Esophagus squamous epithelium (tissue), 5 donors: ENCODE measurements at places on chromosomes 1 and 21. TPM values are rescaled to one million over a fixed set of nuclear protein-coding genes. Genes with fewer than 3 reads are reported as not detected.

DNA sequence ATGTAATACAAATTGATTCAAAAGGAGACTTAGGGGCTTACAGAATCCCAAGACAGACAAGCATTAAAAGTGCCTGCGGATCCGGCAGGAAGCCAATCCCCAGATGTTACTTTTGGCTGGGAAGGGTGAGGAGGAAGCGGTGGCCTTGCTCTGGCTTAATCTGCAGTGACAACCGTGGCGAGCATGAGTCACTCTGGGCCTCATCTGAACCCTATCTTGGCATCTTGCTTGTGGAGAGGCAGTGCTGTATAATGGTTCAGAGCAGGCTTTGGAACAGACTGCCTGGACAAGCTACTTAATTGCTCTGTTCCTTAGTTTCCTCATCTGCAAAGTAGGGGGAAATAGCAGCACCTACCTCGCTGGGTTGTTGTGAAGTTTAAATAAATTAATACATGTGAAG, 74.1 kb downstream of the XCL2 start:
- DNase-seq = no peak

DNA sequence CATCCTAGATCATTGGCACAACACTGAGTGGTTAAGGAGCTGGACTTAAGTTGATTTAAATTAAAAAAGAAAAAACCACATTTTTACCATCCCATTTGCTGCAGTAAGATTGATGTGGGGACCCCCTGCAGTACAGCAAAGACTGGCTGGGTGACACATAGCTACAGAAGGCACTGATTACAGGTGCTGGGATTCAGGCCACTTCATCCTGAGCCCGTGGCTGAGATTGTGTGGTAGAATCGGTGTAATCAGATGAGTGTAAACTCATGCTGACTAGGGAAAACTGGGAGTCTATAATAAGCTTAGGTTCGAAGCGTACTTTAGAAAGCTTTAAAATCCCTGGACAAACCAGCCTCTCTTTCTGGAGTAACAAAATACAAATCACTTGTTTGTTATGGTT, 70.1 kb downstream of the SLC25A24 start:
- DNase-seq = no peak

DNA sequence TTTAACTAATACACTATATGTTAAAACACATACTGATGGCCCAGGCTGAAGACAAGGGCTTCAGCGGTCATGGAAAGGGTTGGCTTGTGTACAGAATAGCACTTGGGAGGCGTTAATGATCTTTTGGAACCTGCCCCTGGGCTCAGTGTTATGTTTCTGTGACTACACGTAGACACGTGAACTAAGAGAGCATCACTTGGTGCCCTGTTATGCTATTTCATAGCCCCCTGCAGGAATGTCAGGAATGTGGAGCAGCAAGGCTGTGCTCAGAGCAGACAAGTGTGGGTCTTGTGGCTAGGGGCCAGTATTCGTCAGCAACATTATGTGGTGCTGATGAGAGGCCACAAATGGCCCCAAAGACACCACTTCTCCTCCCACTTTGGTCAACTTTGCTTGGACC, 132.4 kb downstream of the MAP3K21 start:
- no peak for DNase-seq

- no peak for DNase-seq
Observed at GRCh38 chr1:5831600-5832335, 160.5 kb downstream of the NPHP4 start.

- no peak for DNase-seq
Observed at GRCh38 chr1:219544163-219544846, 68.6 kb downstream of the ZC3H11B start.

The LDLRAD2 gene
- total RNA-seq = not detected

DNA sequence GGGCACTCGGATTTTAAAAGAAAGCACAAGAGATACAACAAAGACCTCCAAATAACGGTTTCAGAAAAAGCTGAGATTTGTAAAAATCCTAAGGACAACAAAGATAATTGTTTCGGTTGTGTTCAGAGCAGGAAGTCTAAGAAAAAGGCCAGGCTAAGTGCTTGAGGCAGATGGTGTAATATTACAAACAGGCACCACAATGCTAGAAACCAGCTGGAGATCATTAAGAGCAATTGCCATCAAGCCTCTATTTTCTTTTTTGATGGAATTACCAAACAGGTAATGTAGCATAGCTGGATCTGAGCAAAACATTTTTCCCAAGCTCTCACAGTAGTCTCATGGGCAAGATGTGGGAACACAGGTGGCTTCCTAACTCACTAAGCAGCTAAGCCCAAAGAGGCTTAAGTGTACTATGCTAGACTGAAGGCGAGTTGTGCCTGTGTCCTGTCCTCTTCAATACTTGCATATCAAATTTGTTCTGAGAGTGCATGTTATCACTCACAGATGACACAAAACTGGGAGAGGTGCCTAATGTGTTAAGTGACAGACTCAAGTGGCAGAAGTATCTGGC, 161.6 kb downstream of the GLUL start:
- DNase-seq = no peak

GRCh38 chr1:41322835-41323234, 38.4 kb upstream of the FOXO6 start:
- no peak for DNase-seq
